ENCODE measurements at places on chromosomes 6 and 20. TPM values are rescaled to one million over a fixed set of nuclear protein-coding genes. Genes with fewer than 3 reads are reported as not detected.

DNA sequence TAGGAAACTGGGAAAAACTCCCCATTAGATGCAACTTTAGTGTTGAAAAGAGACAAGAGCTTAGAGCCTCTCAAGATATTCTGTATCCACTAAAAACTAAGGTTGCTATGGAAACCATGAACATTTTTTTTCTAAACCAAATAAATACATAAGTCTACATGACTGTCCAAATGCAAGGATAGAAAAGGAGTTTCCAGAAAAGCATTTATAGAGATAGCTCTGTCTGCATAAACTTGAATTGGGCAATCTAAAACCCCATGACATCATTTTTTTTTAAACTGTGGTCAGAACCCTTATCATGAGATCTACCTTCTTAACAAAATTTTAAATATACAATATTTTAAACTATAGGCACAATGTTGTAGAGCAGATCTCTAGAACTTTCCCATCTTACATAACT, 36.4 kb upstream of the FAM83B start:
- no peaks in the 10 kb centered on the region for H3K36me3 ChIP-seq
- H3K27me3 ChIP-seq: no peaks in the 10 kb centered on the region
- no peak overlapping the region for H3K4me3 ChIP-seq
- no peak overlapping the region for H3K27ac ChIP-seq

- no peak for DNase-seq
- H3K27me3 ChIP-seq: no peaks in the 10 kb centered on the region
- no peak overlapping the region for H3K4me3 ChIP-seq
- H3K27ac ChIP-seq: no peak overlapping the region
- no peaks in the 10 kb centered on the region for H3K36me3 ChIP-seq
- no peaks in the 10 kb centered on the region for H3K4me1 ChIP-seq
Observed at GRCh38 chr6:166877906-166878305, 78.4 kb downstream of the RNASET2 start.

ZNF391 gene
- total RNA-seq: 0.33 TPM

TRMT11 gene
- 26.5 TPM for total RNA-seq

DNA sequence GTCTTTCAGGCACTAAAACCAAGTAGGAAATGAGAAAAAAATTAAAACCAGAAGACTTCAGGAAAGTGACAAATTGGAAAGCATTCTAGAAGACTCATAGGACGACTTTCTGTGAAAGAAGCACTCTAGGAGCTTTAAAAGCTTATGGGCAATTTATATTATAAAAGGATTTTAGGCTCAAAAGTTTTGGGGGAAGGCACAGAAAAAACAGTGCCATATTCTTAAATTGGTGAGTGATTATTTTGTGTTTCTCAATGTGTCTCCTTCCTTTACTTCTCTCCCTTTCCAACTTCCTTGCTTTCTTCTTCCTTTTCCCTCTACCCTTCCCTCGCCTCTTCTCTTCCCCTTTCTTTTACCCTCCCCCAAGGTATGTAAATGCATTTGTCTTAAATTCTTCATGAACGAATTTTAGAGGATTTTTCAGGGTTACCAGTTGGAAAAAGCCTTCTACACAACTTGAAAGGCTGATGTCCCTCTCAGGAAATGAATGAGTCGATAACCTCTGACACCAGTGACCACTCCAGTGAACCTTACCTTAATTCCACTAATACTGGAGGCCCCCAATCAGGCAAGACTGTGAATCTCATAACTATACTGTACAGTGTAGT, 2.6 kb upstream of the LIN28B start:
- H3K27me3 ChIP-seq: no peaks in the 10 kb centered on the region
- no peak overlapping the region for H3K27ac ChIP-seq
- peaks cover 8% of the 10 kb centered on the region for H3K4me1 ChIP-seq

- peaks cover 6% of the 10 kb centered on the region for H3K36me3 ChIP-seq
- no peak for DNase-seq
- no peaks in the 10 kb centered on the region for H3K27me3 ChIP-seq
- H3K27ac ChIP-seq: no peak overlapping the region
Observed at GRCh38 chr6:37481711-37482605, 17.7 kb downstream of the CCDC167 start.

Data from body of pancreas (tissue), 4 donors.